ENCODE measurements at places on chromosomes 3 and 15.

GRCh38 chr3:32009101-32009500 lies 27.6 kb downstream of the ZNF860 start:
- DNase-seq, result no peak

DNA sequence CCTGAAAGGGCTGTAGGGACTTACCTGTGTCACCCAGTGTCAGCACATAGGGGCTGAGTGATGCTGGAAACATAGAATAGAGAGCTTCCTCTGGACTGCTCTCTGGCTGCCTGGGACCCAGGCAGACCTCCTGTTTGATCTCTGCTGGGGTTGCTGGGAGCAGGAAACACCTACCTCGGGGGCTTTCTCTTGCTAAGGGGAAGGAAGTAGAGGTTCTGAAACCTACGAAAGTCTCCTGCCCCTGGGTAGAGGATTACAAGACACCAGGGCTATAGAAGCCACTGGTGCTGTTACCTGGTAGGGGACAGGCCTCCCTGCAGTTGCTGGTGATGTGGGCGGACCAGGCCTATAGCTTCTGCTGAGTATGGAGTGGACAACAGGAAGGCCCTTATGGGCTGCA lies 81.7 kb downstream of the DHX30 start:
- no peak for DNase-seq

- DNase-seq, result no peak
These were observed 247.3 kb upstream of the SUCLG2 start for GRCh38 chr3:67901681-67902080.

DNA sequence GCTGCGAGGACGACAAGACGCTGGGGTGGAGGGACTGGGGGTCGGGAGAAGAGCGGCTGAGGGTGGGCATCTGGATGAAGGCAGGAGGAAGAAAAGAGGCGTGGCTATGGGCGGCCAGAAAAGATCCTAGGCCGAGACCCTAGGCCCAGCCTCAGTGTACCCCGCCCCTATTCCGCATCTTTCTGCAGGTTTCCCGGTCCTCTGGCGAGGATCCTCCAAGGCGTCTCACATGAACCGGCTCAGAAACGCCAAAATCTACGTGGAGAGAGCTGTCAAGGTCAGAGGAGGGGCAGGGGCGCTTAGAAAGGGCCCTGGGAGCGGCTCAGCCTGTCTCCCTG lies 340 bp downstream of the TTLL3 start:
- no peak for DNase-seq

GRCh38 chr3:17065315-17065714 lies 180.6 kb downstream of the PLCL2 start:
- no peak for DNase-seq

DNA sequence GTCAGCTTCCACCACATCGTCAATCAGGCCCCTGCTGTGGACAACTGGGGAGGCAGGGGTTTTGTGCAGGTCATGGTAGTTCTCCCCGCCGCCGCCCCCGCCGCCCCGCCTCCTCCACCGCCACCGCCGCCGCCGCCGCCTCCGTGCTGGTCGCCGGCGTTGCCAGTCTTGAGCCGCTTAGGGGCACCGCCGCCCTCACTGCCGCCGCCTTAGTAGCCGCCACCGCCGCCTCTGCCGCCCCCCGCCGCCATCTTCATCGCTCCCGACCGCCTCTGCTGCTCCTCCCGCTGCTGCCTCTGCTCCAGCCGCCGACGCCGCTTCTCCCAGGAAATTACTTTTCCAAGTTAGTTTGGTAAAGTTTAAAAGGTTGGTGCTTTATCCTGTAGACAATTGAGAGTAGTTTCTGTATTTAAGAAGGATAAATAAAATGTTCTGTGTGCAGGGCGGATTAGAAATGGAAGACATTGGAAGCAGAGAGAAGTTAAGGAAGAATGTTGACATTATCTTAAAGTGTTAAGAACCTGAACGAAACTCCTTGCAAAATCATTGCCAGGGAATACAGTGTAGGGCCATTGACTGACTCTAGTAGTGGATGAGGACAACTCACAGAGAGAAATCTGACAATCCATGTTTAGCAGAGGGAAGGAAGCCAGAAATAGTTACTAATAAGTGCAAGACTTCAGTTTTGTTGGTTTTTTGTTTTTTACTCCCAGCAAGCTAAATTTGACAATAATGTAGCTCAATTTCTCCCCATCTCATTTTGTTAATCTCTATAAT lies 53.0 kb upstream of the GOLGA8A start:
- DNase-seq, result no peak

- DNase-seq, result no peak
These were observed 50.8 kb upstream of the CACNA2D3 start for GRCh38 chr3:54071601-54072000.

DNA sequence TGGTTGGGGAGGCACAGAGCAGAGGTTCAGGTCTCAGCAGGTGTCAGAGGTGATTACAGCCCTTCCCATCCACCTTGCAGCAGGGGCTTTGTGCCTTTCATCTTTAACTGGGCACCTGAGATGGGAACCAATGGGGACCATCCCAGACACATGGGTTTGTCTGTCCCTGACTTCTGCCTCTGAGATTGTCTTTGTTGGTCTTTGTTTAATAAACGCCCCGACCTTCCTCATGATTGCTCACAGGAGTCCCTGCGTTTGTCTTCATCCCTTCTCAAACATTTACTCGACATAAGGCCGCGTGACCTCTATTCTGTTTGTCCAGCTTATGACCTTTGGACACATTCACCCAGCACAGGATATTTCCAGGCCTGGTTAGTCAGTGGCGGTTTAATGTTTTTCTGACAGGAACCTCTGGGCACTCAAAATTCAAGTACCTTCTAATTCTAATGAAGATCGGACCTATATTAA lies 5.9 kb downstream of the ZSCAN2 start:
- no peak for DNase-seq

Data from activated T-cell treated with anti-CD3 and anti-CD28 coated beads for 48 hours (primary cell).